ENCODE measurements at places on chromosomes 16 and 17.

- ATAC-seq, result peak; percentile 92
These were observed 408 bp upstream of the KPNA2 start for GRCh38 chr17:68035131-68035522.

DNA sequence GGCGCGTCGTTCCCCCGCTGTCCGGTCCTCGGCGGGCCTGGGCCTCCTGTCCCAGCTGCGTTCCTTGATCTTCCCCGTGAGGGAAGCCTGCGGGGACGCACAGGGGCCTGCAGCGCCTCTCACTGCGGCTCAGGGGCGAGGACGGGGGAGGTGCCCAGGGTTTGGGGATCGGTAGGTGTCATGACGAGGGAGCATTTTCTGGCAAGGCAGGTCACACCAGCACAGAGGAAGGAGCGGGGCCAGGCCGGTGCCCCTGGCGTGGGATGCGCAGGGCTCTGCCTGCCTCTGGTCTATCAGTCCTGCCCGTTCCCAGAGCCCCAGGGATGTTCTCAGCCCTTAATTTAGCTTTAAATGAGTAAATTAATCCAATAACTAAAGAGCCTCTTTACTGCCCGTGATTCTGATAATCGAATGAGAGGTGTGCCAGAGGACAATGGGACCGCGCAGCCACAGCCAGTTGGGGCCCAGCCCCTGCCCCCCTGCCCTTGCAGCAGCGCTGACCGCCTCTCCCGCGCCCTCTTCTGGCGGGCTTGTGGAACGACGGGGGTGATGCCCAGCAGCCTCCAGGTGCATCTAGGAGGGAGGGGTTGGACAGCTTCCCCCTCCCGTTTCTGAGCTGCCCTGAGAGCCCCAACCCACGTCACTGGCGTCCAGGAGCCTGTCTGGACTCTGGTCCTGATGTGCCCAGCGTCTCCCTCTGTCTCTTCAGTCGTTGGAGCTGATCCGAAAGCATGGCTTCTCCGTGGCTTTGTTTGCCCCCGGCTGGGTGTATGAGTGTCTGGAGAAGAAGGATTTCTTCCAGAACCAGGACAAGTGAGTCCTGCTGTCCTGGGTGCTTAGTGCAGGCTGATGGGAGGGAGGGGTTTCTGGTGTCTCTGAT lies 7.9 kb downstream of the ENGASE start:
- ATAC-seq, result peak; percentile 59

DNA sequence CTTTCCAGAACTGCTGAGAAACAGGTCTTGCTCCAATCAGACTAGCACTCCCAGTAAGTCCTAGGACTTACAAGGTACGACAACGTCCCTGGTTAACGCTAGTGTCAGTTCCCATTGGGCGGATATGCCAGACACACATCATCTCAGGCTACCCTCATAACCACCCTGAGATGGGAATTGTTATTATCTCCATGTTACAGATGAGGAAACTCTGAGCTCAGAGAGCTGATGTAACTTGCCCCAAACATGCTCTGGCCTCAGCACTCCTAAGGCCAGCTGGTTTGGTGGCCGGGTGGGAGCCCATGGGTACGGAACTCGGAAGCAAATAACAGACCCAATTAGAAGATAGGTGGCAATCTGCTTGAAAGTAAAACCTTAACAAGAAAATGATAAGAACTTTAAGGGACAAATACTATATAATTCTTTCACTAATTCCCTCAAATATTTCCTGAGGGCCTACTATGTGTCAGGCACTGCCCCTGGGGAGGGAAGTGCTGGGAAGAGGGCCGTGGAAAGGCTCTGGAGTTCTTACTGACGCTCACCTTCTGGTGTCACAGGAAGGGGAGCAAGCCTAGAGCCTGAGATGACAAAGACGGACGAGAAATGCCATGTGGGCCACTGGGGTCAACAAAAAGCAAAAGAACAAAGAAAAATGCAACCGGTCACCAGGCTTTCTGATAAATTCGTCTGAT lies 6.9 kb downstream of the CREBBP start:
- ATAC-seq, result no peak

- ATAC-seq, result no peak
These were observed 13.1 kb upstream of the LASP1NB start for GRCh38 chr17:38912221-38912813.

GRCh38 chr16:84862804-84863480 lies 43.2 kb downstream of the CRISPLD2 start:
- ATAC-seq, result no peak

GRCh38 chr17:32699247-32699646 lies 177.7 kb downstream of the MYO1D start:
- no peak for ATAC-seq

All from activated T-helper 17 cell treated with anti-CD3 and anti-CD28 coated beads, Interleukin-2, amount 50 U/mL, for 72 hours (primary cell).